ENCODE measurements at places on chromosomes 3 and 15.

GRCh38 chr3:54970895-54971294 is 43.0 kb upstream of the LRTM1 start:
- no peak for DNase-seq

GRCh38 chr15:63065262-63066221 is 23.0 kb downstream of the TPM1 start:
- DNase-seq = no peak

DNA sequence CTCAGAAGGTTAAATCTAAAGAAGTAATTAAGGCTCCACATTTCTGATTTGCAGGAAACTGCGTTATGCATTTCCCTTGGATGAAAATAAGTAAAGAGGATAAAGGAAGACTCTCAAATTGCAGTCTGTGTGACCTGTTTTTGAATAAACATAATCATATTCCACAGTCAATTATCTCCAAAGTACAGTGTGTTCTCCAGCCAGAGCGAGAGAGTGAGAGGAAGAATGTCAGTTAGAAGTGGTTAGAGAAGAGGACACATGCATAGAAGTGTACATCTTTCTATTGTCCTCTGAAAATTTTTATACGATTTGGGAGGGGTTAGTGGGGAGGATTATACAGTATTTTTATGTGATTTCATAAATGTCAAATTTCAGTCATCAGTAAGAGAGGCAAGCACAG is 487.1 kb downstream of the LPP start:
- no peak for DNase-seq

GRCh38 chr3:122975163-122975923 is 52.2 kb downstream of the SEMA5B start:
- DNase-seq = peak; percentile 79

GRCh38 chr3:64848127-64848800 is 160.5 kb upstream of the ADAMTS9 start:
- DNase-seq = no peak

DNA sequence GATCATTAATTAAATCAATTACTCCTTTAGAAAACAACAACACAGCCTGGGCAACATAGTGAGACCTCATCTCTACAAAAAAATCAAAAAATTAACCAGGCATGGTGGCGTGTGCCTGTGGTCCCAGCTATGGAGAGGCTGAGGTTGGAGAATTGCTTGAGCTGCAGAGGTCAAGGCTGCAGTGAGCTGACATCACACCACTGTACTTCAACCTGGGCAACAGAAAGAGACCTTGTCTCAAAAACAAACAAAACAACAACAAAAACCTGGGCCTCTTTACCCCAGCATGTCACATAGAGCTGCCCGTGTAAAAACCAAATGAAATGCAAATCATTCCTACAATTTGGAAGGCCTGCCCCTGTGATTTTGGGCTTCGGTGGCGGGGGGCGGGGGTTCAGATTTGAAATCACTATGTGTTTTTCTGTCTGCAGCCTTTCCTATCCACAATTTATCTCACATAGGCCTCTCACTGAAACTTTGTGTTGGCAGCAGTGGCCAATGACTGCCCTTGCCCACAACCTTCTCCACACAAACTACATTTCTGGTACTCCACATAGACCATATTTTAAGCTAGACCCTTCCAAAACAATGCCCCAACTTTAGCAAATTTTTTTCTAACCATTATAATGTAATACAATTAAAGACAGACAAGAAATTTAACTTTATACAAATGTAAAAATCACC is 6.5 kb downstream of the ADAM10 start:
- no peak for DNase-seq

GRCh38 chr3:105166893-105167292 is 199.8 kb upstream of the ALCAM start:
- DNase-seq = no peak

- no peak for DNase-seq
Measured at GRCh38 chr3:14505803-14506500, 34.2 kb downstream of the GRIP2 start.

Measured in H4 (cell line).